ENCODE measurements at places on chromosomes 11 and 22.

DNA sequence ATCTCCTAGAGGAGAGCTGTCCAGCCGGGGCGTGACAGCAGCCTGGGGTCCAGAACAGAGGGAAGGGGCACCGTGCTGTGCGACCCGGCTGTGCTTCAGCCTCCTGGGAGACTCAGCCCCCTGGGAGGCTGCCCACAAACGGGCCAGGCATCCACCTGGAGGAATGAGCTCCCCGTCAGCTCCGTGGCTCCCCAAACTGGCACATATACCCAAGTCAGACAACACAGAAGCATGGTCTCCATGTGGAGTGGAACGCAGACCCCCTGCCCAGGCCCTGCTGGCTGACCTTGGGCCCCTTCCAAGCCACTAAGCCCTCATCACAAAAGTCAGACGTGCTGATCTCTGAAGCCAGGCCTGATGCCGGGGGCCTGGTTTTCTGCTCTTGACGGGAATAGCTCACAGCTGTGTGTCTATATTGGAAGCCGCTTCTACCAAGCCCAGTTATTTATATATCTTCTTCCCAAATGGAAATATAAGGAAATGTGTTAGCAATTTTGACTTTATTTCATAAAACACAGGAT lies 91.7 kb downstream of the BRD1 start:
- DNase-seq = no peak

DNA sequence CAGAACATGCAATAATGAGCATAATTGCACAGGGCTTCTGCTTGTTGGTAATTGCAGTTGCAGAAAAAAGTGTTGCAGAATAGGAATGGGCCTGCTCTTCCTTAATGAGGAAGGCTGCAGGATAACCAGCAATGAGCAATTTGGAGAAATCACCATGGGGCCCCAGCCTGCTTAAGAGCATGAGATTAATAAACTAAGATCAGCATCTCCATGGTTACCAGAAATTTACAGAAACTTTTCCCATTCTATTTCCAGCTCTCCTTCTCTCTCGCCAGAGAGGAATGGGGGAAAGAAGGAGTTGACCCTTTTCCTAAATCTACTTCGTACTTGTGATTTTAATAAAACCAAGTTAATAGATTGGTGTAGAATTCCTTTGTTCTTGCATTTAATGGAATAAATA lies 80.9 kb upstream of the CSNK2A3 start:
- DNase-seq = no peak

GRCh38 chr22:35446365-35446764 lies 46.4 kb downstream of the MCM5 start:
- DNase-seq = no peak

DNA sequence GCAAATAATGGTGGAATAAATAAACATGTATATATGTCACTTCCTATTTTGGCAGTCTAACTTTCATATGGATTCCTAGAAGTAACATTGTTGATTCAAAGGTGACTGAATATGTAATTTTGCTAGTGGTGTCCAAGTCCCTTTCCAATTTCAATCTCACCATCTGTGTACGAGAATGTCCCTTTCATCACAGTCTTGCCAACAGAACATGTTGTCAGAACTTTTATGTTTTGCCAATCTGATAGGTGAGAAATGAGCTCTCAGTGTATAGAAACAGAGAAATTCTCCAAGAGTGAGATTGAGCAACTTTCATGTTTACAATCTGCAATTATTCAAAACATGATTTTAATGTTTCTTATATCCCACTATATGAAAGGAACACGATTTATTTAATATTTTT lies 167.5 kb downstream of the CNTN5 start:
- no peak for DNase-seq

GRCh38 chr22:28728621-28729313 lies 12.9 kb downstream of the CHEK2 start:
- DNase-seq = no peak

DNA sequence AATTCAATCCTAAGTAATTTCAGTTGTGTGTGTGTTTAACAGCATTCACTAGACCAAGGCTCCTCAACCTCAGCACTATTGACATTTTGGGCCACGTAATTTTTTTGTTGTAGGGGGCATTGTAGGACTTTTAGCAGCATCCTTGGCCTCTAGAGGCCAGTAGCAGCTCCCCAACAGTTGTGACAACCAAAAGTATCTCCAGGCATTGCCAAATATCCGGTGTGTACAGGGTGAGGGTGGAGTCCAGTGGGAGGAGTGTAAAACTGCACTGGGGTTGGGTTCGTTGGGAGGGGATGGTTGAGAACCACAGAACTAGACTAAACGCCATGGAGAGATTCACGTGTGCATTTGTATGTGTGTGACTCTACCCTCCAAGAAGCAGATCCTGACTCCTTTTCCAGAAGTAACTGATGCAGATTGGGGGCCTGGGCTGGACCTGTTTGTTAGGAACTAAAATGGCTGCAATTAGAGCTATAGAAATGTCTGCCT lies 5.9 kb upstream of the PHF21A start:
- DNase-seq = peak; percentile 84

DNA sequence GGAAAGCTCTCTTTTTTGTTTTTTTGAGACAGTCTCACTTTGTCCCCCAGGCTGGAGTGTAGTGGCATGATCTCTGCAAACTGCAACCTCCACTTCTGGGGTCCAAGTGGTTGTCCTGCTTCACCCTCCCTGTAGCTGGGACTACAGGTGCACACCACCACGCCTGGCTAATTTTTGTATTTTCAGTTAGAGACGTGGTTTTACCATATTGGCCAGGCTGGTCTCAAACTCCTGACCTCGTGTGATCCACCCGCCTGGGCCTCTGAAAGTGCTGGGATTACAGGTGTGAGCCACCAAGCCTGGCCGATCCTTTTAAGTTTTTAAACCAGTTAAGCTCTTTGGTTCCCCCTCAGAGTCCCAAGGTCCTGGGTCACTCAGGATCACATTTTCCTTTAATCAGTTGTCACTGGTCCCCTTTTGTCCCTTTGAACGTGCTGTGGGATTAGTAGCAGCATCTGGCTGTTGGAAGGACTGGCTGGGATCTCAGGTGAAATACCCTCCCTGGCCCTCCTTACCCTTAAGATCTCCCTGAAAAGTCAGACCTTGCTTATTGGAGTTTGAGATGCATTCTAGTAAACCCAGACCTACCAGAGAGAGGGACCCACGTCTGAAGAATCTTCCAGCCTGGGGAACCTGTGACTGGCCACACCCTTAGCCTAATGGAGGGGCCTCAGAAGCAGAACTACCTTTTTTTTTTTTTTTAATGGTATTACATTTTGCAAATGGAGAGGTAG lies 8.1 kb downstream of the MALAT1 start:
- peak; percentile 67 for DNase-seq

- peak; percentile 27 for DNase-seq
Observed at GRCh38 chr22:22855617-22856308, 31.9 kb upstream of the IGLL5 start.

DNA sequence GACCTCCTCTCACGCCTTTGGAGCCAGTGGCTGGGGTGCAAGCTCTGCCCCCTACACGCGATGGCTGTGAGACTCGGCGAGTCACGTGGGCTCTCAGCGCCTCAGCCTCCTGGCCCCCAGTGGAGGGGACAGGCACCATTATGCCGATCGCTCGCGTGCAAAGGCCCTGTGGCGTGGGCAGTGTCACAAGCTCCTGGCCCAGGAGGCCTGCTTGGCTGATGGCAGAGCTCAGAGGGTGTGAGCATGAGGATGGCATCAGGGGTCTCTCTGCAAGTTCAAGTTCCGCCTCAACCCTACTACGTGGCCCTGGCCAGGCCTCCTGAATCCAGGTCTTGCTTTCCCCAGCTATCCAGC lies 90.8 kb upstream of the KCNQ1OT1 start:
- no peak for DNase-seq

GRCh38 chr11:86800076-86800959 lies at the start of gene PRSS23:
PRSS23 (plus strand) TSS chr11:86800542; CDS start chr11:86807644, 7,102 bp downstream.
- DNase-seq = peak; percentile 51

- DNase-seq = no peak
Observed at GRCh38 chr11:80103142-80103859, 662.5 kb upstream of the TENM4 start.

DNA sequence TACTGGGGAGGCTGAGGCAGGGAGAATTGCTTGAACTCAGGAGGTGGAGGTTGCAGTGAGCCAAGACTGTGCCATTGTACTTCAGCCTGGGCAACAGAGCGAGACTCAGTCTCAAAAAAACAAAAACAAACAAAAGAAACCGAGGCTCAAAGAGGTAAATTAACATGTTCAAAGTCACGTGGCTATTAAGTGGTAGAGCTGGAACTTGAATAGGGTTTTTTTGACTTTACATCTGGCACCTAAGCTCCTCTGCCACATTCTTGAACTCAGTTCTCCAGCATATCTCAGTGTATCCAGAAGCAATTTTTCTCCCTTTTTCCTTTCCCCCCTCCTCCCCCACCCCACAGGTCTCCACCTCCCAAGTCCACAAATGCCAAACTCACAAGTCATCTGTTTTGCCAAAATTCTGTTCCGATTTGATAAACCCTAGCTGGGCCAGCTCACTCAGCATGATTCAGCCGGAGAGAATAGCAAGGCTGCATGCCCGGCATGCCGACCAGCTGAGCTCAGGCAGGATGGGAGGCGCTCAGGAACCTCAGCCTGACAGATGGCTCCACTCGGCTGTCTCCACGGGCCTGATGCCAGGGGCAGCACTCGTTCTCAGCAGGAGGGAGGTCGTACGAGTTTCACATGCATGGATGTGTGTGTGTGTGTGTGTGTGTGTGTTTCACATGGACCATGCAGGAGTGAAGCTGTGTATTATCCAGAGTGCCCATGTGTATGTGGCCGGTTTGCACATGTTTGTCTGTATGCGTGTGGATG lies 63.2 kb upstream of the RRAS2 start:
- no peak for DNase-seq

DNA sequence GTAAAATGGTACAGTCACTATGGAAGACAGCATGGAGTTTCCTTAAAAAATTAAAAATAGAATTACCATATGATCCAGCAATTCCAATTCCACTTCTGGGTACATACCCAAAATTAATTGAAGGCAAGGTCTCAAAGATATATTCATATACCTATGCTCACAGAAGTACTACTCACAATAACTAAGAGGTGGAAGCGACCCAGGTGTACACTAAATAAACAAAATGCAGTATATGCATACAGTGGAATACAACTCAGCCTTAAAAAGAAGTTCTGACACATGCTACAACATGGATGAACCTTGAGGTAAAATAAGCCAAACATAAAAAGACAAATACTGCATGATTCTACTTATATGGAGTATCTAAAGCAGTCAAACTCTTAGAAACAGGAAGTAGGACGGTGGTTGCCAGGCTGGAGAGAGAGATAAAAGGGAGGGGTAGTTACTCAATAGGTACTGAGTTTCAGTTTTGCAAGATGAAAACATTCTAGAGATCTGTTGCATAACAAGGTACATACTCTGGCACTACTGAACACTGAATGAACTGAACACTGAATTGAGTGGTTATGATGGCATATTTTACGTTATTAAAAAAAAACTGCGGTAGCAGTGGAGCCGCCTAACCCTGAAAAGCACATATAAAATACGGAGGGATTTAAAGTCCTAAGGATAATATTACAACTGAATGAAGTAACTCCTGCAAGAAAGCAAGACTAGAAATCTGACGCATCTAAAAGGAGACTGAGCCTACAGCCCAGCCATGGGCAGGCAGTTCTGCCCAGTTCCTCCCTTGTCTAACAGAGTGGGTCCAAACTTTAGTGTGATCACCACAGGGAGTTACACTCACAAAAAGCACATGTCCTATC lies 12.8 kb downstream of the DGCR2 start:
- peak; percentile 78 for DNase-seq

DNA sequence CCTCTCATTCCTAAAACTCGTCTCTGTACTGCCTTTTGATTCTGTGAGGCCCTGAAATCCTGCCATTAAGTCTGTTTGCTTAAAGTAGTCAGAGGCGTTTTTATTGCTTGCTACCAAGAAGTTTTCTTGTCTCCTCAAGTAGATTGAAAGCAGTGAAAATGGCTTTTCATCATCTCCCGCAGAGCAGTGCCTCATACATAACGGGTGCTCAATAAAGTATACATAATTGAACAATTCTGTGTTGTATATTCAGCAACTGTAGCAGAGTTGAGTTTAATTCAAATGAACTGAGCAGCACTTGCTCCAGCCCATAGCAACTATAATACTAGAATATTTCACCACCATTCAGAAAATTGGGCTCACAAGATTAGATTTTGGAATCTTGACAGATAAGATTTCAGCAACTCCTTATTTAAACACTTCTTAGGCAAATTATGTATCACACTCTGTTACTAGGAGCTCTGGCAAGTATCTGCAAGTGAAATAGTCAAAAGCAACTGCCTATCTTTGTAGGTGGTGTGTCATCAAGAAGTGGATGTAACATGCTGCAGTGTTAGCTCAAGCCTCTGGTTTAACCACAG lies 20.0 kb downstream of the FIBIN start:
- DNase-seq = no peak

GRCh38 chr11:27904358-27905055 lies 203.4 kb downstream of the KIF18A start:
- peak; percentile 2 for DNase-seq
